Smooth muscle cell of bladder (primary cell): ENCODE measurements at places on chromosomes 2 and 18. TPM values are rescaled to one million over a fixed set of nuclear protein-coding genes. Genes with fewer than 3 reads are reported as not detected.

FEV gene
- not detected in 2 replicates for total RNA-seq

EIF5B gene
- total RNA-seq: 13.8 and 20.6 TPM in 2 replicates

ZFP36L2 gene
- total RNA-seq: 4.3 and 5.5 TPM in 2 replicates

SEPTIN10 gene
- total RNA-seq: 63.4 and 63.5 TPM in 2 replicates
